ENCODE measurements at places on chromosomes 6 and 20.

GRCh38 chr20:58344741-58345140, 35.2 kb downstream of the RAB22A start:
- DNase-seq: no peak

DNA sequence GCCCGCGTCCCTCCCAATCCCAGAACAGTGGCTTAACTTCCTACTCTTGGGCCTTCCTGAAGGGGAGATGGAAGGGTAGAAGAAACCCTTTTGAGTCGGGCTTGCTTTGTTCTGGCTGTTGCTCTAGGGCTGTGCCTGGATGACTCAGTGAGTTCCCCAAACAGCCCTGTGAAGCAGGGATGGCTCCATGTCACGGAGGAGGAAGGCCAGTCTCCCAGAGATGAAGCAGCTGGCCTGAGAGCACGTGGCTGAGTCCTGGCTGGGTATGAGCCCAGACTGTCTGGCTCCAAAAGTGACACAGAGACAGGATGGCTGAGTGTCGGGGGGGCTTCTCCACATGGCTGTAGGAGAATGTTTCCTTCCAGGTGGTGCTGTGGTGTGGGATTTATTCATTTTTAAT, 4.6 kb downstream of the SYTL3 start:
- DNase-seq: no peak

DNA sequence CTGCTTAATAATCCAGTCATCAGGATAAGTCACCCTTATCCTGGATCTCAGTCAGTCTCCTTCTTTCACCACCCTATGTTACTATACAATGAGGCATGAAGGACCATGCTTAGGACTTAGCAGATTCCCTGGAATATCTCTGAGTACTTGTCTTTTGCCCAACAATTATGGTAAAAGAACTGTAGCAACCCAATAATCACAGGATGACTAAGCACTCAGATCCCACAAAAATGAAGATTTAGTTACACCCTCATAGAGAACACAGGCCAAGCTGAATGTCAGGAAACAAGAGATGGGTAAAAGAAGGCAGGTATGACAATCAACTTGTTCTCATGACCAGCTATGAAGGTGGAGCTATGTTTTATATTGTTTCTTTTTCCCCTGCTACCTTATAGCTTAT, 91.4 kb downstream of the EDN1 start:
- no peak for DNase-seq

DNA sequence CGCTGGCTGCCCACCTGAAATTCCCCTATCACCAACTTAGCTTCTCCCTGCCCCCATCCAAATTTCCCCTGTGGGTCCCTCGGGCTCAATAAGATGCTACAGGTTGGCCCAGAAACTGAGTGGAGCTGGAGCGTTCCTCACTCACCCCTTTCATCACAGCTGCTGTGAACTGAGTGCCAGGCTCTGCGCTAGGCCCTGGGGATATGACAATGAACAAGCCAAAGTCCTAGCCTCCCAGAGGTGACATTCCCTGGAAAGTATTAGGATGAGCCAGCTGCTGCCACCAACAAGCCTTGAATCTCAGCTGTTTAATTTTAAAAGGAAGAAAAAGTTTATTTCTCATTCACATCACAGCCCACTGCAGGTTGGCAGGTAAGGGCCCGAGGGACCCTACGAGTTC, 86.6 kb upstream of the EYA2 start:
- DNase-seq: no peak

DNA sequence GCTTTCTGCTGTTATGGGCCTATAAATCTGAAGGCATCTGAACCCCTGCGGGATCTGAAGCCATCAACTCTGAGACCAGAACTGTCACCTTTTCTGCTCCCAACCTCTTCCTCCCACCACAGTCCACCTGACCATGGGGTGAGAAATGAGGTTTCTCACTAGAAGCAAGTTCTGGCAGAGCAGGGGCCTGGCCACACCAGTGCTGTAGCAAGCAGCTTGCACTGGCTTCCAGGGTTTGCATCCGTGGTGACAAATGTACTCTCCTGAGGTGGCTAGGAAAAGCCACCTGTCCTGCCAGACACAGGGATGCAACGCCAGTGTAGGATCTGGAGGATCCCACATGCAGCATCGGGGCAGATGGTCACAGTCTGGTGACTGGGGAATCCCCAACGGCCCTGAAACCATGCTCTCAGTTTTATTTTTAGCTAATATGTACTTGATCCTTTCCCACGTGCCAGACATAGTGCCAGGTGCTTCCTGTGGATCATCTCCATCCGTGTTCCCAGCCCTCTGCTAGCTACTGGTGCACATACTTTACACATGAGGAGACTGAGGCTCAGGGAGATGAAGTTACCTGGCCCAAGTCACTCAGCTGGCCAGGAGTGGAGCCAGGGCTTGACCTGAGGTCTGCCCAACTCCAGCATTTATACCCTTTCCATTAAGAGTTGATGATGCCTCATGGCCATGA, 122.1 kb upstream of the SPACA1 start:
- DNase-seq: no peak
